Esophagus muscularis mucosa (tissue), 4 donors: ENCODE measurements at places on chromosomes 1 and 21.

DNA sequence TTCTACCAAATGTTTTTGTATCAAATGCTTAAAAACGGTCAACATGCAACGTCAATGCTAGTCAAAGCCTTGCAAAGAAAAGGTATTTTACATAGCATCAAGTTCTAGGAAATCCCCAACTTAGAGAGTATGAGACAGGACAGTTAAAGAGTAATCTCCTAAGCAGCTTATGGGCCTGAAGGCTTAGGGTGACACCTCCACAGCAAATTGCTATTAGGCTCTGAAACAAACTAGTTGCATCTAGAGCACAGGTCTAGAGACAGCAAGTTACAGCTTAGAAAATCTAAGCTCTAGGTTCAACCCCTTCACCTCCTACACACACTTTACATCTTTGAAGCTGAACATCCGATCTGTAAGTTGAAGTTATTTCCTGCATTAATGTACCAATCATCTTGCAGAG, 13.7 kb downstream of the PABPC4 start:
- DNase-seq = no peak

DNA sequence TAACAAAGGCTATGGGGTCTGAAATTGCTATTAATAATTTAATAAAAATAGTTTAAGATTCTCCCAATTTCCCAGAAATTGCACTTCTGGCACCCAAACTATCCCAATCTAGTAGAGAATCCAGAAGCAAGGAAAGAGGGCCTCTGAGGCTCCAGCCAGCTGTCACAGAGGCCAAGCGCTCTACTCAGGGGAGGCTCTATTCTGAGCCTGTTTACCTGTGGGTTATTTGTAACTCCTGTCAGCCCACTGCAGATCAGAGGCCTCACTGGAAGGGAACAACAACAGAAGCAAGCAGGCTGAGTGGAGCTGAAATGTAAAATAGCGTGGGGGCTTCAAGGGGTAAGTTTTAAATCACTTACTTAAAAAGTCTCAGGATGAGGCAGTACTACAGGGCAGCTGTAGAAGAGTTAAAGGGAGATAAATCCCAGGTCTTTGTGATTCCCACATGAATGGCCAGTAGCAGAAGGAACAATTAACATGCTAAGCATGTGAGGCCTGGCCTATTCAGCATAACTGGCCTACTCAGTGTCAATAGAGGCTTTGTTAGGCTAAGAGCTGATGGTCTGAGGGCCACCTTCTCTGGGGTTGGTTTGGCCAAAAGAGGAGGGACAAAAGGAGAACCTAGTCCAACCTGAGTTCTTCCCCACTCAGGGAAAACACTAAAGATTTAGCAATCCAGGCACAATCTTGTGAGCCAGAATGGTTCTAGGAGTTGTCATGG, 12.8 kb downstream of the ZNF687 start:
- DNase-seq = no peak

- DNase-seq = no peak
Observed at GRCh38 chr1:41357451-41358101, 3.7 kb upstream of the FOXO6 start.

GRCh38 chr1:201503397-201504176, 3.3 kb downstream of the CSRP1 start:
- no peak for DNase-seq

- no peak for DNase-seq
Observed at GRCh38 chr1:101239095-101240040, 2.5 kb downstream of the S1PR1 start.

GRCh38 chr1:121595089-121595488, 410.3 kb downstream of the SRGAP2C start:
- DNase-seq = no peak
